ENCODE measurements at places on chromosomes 5 and 9.

DNA sequence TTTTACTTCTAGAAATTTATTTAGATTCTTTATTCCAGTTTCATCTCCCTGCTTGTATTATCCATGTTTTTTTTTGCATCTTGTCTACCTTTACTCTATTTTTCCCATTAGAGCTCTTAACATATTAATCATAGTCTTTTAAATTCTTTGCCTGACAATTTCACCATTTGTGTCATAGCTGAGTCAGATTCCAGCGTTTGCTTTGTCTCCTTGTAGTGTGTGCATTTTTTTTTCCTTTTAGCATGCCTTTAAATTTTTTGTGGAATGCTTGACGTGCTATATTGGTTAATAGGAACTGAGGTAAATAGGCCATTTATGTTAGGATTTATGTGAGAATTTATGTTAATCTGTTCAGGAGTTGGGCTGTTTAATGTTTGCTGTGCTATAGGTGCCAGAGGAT, 41.8 kb upstream of the NFIL3 start:
- no peak for DNase-seq

DNA sequence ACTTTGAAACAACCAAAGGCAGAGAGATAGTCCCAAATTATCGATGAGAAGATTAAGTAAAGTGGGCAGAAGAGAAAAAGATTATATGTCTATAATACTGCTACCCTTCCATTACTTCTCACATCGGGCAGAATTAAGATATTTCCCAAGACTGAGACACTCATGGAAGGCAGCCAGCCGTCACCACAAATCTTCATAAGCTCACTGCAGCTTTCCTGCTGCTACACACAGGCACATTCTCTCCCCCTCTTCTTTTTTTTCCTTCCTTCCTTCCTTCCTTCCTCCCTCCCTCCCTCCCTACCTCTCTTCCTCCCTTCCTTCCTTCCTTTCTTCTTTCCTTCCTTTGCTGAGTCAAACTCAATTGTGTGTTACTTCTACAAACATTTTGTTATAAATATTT, 58.7 kb upstream of the SPATA31C2 start:
- no peak for DNase-seq

GRCh38 chr5:77871946-77872345, 95.8 kb upstream of the TBCA start:
- DNase-seq, result no peak

DNA sequence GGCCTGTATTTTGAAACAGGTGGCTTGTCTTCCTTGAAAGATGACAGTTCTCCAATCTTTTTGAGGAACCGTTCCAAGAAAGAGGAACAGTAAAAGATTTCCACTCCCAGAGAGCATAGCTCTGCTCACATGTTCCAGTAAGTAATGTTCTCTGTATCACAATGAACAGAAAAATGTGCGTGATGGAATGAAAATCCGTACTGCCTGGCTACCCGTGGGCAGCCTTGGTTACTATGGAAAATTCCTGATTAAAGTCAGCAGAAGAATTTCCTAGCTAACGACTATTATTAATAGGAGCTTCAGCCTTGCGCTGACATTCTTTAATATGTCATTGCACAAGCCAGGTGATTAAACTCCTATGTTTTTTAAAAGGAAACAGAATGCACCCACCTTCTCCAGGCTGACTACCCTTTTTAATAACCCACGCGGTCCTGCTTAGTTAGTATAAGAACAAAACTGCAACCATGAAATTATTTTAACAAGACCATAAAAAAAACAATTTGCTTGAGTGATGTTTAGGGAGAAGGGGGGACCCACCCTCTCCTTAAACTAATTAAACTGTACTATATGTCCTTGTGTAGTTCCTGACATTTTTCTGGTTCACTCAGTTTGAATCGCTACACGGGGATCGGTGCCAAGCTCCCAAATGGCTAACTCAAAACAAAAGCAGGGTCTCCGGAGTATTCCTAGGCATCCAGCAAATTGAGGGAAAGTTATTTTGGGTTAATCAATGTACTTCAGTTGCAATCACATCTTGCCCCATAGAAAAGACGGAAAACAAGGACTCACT, 54.8 kb upstream of the CPEB4 start:
- no peak for DNase-seq

DNA sequence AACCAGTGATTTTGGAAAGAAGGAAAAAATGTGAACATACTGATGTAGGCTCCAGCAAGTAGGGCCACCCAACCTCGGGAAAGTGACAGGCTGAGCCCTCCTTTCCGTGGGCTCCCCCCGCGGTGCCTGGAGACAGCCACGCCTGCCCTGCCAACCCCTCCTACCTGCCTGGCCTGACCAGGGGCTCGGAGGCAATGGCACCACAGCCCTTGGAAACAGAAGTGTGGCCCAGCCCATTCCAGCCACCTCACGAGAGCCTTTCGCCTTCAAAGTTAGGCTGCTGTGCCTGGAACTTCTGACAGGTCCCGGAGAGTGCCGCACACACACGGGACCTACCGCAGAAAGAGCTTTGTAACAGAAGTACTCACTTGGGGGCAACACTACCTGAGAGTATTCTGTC, 49.5 kb upstream of the LRRC14B start:
- no peak for DNase-seq

DNA sequence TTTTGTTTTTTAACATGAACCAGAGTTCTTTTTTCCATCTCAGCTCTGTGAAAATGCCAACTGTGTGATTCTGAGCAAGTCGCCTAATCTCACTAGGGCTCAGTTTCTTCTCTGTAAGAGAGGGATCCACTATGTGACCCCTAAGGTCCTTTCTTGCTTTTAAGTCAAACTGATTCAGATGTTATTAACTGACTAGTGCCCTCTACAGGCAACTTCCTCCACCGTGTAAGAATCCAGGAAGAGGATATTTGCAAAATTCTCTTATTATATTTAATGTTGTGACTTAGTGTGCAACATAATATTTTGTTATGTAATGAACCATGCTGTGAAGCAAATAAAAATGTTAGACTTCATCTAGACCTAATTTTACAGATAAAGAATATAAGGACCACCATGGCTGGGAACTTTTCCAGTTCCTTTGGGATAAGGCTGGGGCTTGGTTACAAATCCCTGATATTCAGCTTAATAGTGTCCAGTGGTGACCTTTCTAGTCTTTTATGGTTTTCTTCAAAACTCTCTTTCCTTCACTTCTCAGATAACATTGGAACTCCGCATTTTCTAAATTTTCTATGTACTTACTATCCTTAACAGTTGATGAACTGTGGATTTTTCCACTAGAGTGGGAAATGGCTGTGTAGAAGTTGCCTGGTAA, 244.7 kb downstream of the PIK3R1 start:
- no peak for DNase-seq
